K562 (cell line): ENCODE measurements at places on chromosomes 2 and 18. TPM values are rescaled to one million over a fixed set of nuclear protein-coding genes. Genes with fewer than 3 reads are reported as not detected.

DNA sequence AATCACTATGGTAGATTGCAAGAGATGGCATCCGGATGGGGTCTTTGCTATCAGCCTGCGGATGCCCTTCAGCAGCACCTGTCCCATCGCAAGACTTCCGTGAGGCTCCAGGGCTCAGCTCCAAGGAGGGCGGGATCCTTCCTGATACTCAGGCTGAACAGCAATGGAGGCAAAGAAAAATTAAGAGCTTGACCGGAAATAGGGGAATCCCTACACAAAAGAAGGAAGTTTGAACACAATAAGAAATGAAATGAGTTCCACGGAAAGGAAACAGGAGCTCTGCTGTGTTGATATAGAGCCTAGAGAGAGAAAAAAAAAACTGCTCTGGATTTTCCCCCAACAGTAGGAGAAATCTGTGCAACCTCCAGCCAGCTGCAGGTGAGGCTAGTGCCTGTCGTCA is 91.9 kb downstream of the ARL4C start:
- no peak for DNase-seq

GRCh38 chr2:152449578-152449977 is 114.6 kb downstream of the FMNL2 start:
- DNase-seq = no peak

DNA sequence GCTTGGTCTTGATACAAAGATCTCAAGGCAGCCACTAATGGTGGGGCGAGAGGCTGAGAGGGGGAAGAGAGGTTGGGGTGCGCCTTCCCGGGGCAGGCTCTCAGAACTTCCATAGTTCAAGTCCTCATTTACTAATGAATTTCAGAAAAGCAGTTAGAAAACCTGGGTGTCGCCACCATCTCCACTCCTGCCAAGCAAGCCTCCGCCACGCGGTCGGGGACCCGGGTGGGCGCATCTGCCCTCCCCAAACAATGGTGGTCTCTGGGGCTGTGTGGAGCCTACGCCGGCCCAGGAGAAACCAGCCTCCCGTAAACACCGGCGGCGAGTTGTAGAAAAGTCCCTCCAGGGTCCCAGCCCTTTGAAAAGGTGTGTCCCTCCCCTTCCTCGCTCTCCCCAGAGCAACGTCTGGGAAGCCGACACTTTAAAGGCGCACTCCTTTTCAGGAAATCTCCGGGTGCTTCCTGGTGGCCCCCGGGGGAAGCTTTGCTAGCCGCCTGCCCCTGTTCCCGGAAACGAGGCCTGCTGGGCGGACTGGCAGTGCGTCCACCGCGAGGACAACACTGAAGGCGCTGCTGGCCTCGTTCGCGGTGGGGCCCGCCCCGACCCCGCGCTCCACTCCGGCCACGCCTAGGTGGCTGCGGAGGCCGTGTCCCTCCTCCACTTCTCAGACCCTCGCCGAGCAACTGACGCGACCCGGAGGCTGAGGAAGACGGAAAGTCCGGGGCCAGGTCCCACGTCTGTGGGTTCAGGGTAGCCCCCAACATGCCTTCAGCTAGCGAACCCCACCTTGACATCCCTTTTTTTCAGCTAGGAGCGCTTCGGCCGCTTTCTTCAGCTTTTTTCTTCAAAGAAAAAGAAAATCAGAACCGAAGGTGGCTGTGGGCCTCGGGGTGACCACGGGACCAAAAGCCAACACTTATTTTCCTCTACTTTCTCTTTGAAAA is 16.8 kb downstream of the EVX2 start:
- DNase-seq = peak; percentile 18

- DNase-seq = no peak
Observed at GRCh38 chr2:1049691-1050090, 99.0 kb downstream of the SNTG2 start.

GRCh38 chr18:36561046-36561445 is 263.5 kb downstream of the FHOD3 start:
- DNase-seq = no peak

DNA sequence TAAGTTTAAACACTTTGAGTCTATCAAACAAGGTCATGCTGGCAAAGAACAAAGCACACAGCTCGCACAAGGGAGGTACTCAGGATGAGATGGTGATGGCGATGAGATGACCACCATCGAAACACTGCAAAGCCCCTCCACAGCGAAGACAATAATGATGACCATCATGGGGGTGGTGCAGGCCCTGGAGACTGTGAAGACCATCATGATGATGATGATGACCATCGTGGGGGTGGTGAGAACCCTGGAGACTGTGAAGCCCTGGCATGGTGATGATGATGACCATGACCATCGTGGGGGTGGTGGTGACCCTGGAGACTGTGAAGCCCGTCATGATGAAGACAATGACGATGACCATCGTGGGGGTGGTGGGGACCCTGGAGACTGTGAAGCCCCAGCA is 81.6 kb upstream of the SALL3 start:
- no peak for DNase-seq

DNA sequence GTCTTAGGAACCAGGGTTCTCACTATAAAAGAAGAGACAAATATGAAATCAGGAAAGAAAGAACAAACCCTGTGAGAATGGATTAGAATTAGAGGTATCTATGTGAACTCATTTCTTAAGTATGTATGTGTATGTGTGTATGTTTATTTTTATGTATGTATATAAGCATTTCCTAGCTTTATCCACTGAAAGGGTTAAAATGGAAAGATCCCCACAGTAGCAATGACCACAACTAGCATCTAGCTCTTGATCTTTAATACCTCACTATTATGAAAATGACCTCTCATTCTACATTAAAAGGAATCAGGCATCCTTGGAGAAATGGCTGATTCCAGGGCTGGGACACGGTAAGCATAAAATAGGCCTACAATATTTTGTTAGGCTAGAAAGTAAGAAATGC is 31.6 kb downstream of the RTN4 start:
- DNase-seq = no peak

DNA sequence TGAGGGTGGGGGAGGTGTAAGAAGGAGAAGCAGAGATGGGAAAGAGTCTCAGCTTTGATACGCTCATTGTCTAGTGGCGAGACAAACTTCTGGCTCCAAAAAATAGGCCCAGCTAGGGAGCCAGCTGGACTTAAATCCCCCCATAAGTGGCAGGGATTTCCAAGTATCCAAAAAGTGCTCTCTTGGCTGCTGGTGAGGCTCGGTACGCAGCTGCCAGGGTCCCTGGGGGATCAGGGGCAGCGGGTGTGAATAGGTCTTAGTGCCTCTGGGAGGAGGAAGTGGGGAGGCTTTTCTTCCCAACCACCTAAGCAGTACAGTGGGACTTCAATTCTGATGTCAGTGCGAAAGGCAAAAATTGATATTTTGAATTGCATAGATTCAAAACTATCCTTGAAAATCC is 73.5 kb downstream of the ALK start:
- DNase-seq = no peak

DNA sequence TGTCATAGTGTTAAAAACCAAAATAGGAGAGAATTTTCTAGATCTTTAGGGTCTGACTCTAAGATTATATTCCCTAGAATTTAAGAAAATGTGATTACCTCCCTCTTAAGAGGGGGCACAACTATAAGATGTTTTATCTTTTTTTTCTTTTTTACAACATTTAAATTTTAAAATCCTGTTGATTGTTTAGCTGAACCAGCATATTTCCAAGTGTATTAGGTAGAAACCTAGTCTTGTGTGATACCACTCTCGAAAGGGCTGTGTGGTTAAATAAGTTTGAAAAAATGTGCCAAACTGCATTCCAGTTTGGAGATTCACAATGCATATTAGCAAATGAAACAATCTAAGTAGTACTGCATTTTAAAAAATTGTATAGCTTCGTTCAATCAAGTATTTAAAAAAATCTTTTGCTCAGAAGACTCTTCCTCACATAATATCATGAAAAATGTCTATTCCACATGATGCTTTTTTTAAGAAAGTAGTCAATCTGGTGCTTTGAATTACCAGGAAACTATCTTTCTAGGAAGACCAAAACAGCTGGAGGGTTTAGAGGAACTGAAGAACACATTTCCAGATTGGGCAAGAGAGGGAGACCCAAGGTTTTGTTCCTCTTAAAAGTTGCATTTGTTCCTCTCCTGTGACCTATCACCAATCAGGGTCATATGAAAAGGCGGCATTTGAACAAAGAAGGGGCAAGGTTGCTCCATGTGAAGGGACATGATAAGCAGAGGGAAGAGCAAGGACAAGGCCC is 98.8 kb downstream of the DPP4 start:
- DNase-seq = no peak

- no peak for DNase-seq
Observed at GRCh38 chr2:8087480-8087840, 594.4 kb upstream of the ID2 start.

DNA sequence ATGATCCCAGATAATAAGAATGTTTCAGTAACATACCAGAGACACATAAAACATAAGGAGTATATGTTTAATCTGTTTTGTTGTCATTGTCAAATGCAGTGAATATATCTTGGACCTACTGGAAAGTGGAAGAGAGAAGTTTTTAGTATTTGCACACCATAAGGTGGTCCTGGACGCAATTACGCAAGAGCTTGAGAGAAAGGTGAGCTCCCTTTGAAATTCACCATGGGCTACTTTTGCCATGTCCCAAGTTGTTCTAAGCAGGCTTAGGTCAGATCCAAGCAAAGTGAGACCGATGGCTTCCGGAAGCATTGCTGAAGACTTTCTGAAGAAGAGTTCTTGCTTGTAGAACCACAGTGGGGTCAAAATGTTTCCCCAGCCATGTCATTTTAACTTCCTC is 30.8 kb upstream of the RPL37A start:
- no peak for DNase-seq

GRCh38 chr2:126754240-126755004 is 98.5 kb downstream of the GYPC start:
- no peak for DNase-seq

GRCh38 chr18:45161850-45162249 is 453.4 kb upstream of the SLC14A2 start:
- no peak for DNase-seq

GRCh38 chr2:105858868-105859693 is 114.4 kb downstream of the NCK2 start:
- no peak for DNase-seq

DNA sequence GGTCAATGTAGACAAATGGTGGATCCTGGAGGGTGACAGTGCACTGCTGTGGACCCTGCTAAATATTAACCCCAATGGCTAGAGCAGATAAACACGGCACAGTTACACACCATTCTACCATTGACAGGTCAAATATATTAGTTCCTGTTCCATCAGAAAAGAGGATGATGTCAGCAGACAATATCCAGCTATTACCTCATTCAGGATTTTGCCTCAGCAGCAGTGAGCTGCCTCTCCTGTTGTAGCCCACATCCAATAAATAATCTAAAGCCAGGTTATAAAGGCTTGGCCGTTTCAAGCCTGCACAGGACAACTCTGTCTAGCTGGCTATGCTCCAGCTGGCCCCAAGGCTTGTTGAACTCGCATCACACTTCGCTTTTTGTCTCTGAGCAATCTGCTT is 31.6 kb upstream of the NETO1 start:
- DNase-seq = no peak

DNA sequence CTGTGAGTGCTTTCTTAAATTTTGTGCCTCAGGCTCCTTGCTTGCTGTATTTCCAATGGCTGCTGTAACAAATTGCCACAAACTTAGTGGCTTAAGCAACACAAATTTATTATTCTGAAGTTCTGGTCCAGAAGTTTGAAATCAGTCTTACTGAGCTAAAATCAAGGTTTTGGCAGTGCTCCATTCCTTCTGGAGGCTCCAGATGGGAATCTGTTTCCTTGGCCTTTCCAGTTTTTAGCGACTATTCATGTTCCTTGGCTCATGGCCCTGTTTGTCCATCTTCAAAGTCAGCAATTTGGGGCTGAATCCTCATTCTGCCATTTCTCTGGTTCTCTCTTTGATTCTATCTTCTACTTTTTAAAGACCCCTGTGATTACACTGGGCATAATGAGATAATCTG is 31.8 kb downstream of the STRADB start:
- no peak for DNase-seq

The RAB6C gene
- total RNA-seq = not detected in 2 replicates

The FRZB gene
- total RNA-seq = not detected in 2 replicates

The TRABD2A gene
- 0.31 and 0.33 TPM in 2 replicates for total RNA-seq

The ELP2 gene
- total RNA-seq = 140 and 148 TPM in 2 replicates

The PFN4 gene
- 0.16 and 0.56 TPM in 2 replicates for total RNA-seq
